Large intestine (tissue), 12 donors: ENCODE measurements at places on chromosomes 1 and 21. TPM values are rescaled to one million over a fixed set of nuclear protein-coding genes. Genes with fewer than 3 reads are reported as not detected.

Gene BMP8A
- 0.69 TPM for polyA plus RNA-seq

Gene LRRN2
- polyA plus RNA-seq: 5.9 TPM

Gene TBX19
- polyA plus RNA-seq: 2.3 TPM

Gene CHD5
- 2.6 TPM for polyA plus RNA-seq

Gene UTS2
- polyA plus RNA-seq: 0.36 TPM

DNA sequence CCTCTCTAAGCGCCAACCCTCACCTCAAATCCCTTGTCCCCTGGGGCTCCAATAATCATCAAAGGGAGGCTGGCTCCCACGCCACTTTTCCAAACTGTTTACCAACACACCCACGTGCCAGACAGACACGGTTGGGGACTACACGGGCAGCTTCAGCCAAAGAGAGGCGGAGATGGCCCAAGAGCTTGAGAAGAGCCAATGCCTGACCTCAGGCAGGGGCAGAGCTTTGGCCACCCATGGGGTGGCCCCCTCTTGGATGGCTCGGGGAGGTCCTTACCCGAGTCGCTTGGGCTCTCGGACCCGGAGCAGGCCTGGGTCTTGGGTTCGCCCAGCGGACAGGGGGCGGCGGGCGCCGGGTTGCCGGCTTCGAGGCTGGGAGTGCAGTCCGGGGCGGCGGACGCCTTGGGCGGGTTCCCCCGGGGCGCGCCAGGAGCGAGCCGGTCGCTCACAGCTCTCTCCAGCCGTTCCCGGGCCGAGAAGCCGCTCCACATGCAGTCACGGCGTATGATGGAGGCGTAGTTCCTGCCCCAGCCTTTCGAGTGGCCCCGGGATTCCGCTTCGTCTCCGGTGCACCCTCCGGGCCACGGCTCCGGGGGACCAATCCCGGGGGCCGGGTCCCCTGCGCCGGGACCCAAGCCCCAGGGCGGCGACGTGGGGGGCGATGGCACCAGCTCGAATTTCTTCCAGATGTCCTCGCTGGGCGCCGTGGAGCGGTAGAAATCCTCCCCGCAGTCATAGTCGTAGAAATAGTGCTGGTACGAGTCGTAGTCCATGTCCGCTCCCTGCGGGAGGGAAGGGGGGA is 854 bp downstream of the MYCL start:
- peak; percentile 20 for DNase-seq

DNA sequence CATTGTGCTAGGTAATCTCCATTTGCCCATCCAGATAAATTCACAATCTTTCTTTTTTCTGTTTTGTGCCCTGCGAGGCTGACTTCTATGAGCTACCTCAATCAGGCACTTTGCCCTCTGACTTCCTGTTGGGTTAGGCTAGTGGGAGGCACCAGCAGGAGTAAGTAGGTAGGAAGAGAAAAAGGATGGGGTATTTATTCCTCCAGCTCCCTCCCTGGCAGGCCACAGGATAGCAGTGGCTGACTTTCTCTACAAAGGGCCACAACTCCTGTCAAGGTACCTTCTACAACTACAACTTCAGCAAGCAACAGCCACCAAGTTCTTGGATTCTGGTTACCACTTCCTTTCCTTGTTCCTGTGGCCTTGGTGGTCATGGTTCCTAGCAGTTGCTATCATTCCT is 18.8 kb upstream of the GORAB start:
- no peak for DNase-seq

DNA sequence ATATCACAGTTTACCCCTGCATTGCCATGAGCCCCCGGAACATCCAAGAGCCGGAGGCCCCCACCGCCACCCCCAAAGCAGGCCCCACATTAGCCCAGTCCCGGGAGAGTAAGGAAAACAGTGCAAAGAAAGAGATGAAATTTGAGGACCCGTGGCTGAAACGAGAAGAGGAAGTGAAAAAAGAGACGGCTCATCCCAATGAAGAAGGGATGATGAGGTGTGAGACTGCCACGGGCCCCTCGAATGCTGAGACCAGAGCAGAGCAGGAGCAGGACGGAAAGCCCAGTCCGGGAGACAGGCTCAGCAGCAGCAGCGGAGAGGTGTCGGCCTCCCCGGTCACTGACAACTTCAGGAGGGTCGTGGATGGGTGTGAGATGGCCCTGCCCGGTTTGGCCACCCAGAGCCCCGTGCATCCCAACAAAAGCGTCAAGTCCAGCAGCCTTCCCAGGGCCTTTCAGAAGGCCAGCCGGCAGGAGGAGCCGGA is 532.4 kb downstream of the KIF26B start:
- no peak for DNase-seq

- DNase-seq: no peak
These were observed 5.7 kb upstream of the C1orf162 start for GRCh38 chr1:111467865-111468716.
